ENCODE measurements at places on chromosomes 12 and 14.

DNA sequence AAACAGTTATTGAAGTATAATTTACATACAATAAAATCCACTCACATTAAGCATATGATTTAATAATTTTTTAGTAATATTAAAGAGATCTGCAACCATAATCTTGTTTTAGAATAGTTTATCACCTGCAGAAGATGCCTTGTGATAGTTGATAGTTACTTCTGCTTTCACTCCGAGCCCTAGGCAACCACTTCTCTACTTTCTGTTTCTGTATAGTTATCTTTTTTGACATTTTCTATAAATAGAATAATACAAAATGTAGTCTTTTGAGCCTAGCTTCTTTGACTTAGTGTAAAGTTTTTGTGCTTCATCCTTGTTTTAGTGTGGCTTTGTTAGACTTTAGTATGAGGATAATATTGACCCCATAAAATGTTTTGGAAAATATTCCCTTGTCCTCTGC lies 111.0 kb downstream of the MNAT1 start:
- DNase-seq = no peak

GRCh38 chr12:43551971-43552559 lies at the start of gene ADAMTS20:
ADAMTS20 (minus strand) TSS chr12:43552203; CDS start chr12:43551921, 282 bp downstream.
- DNase-seq = no peak

DNA sequence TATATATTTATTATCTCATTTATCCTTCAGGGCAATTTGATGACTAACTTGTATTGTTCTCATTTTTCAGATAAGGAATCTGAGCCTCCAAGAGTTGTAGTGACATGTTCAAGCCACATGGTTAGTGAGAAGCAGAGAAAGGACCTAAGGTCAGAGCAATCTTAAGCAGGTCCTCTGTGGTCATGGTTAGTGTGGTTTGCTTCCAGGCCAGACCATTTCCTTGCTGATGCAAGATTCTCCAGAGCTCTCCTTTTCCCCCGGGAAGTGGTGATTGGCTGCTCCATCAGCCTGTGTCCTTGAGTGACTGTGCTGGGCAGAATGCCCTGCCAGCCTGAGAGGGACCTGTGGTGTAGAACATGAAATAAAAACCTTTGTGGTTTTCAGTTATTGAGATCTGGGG lies 141.3 kb downstream of the KTN1 start:
- no peak for DNase-seq

DNA sequence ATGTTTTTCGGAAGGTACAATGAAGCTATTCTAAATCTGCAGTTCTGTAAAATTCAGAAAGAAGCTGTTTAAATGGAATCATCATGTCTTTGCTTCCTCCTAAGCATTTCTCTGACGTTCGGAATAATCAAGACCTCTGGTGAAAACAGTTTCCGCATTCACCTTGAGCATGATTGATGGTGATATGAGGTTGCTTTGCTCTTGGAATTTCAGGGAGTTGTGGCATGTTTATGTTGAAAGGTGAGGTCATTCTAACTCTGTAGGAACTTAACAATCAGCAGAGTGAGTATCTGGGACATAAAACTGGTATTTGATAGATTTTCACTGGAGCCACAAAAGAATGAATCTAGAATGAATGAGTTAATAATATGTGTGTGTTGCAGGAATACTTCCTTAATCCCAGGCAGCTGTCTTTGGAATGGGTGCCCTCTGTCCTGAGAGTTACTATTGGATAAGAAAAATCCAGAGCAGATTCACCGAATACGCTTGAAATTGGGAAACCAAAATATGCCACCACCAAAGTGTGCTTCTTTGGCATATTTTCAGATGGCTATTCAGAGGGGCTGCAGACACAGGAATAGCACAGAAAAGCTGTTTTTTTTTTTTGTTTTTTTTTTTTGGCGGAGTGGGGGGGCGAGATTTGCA lies 599.1 kb downstream of the CCER1 start:
- DNase-seq = no peak

DNA sequence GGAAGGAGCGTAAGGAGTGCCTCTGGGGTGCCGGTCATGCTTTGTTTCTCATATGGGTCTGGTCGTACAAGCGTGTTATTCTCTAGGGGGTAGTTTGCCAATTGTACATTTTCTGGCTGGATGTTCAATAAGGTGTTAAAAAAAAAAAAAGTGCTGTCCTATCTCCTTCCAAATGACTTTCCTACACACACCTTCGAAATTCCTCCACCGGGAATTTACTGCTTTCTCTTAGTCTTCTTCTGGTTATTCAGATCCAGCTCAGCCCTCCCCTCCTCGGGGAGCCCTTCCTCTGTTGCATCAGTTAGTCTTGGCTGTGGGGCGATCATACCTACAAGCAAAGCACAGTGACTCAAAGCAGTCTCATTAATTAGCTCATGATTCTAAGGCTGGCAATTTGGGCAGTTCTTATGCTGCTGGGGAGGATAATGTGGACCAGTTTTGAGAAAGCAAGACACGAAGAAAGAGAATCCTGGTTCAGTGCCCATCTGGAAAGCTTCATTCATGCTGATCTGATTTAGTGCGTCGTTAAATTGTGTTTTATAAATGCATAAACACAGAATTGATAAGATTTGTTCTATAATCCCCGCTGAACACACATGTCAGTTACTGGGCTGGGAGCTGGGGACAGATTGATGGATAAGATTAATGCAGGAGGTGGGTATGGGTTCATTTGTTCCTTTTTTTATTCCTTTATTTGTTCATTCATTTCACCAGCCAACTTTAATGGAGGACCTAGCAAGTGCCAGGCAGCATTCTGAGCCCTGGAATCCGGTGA lies 9.2 kb upstream of the CLMN start:
- DNase-seq = no peak

GRCh38 chr14:30582376-30582775 lies 23.4 kb downstream of the G2E3 start:
- no peak for DNase-seq

DNA sequence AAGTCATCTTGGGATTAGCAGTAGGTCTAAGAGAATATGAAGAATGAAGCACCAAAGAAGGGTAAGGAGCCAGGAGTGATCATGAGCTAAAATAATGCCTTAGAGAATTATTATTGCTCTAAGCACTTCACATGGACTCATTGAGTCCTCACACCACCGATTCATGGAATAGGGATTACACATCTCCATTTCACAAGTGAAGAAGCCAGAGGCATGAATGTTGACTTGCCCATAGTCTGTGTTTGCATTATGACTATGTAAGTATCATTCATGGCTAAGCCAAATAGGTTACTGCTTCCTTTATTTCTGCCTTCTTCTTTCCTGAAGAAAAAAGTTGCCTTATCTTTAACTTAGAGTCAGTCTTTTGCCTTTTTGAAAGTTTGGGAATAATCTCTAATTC lies 99.3 kb upstream of the NEDD1 start:
- DNase-seq = no peak

GRCh38 chr14:57957441-57957840 lies 91.5 kb upstream of the SLC35F4 start:
- DNase-seq = no peak

DNA sequence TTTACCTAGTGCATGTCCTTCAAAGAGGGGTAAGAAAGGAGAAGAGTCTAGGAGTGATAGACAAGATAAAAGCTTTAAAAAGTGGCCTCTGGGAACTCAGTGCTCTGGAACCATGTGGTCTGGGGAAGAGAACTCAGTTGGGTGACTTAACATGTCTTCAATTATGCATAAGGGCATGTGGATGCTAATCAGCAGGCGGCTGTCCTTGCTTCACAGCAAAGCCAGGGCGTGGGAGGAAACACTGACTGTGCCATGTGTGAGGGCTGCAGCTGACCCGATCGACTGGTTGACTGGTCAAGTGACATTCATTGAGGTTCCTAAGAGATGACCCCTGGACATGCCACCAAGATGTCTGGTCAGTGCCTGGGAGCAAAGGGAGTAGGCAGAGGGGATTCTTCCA lies 1053.8 kb downstream of the BCL11B start:
- no peak for DNase-seq

GRCh38 chr12:96658075-96658474 lies 168.7 kb downstream of the CFAP54 start:
- no peak for DNase-seq

GRCh38 chr14:24389226-24389848 lies 9.5 kb upstream of the NYNRIN start:
- no peak for DNase-seq

GRCh38 chr12:109727746-109728726 lies 14.4 kb downstream of the FAM222A start:
- DNase-seq = no peak

DNA sequence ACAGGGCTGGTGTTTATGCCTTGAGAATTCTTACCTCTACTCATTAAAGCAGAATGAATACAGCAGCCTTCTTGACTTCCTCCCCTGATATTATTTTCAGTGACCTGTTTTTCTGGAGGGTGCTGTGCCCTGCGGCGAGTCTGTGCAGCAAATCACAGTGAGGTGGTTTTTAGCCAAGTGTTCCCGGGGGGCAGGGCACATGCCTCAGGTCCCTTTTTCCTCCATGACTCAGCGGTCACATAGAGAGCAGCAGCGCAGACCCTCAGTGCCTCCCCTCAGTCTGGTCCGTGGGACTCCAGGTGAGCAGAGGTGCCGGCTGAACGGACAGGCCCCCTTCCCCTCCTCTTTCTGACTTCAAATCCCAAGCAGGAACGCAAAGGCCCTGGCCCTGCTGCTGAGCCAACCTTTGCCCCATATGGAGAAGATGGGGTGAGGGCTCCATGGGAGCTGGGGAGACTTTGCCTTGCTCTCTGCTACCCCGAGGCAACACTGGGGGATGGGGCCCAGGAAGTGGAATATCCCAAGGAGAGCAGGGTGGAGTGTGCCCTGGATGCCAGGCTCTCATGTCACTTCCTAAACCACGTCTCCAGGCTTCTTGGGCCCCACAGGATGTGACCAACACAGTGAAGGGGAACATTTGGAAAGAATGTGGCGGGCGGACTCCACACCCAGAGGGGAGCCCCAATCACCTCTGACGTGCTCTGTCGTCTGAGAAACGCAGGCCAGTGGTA lies 90.0 kb downstream of the DHRS2 start:
- no peak for DNase-seq

GRCh38 chr12:54968181-54968730 lies 16.3 kb downstream of the TESPA1 start:
- no peak for DNase-seq
